ENCODE measurements at places on chromosomes 7 and 10.

- DNase-seq = no peak
These were observed 814.6 kb downstream of the LRMDA start for GRCh38 chr10:76245951-76246495.

GRCh38 chr10:69896606-69897231 is 95.0 kb downstream of the COL13A1 start:
- DNase-seq = no peak

GRCh38 chr7:94298943-94299342 is 95.8 kb upstream of the COL1A2 start:
- DNase-seq = no peak

DNA sequence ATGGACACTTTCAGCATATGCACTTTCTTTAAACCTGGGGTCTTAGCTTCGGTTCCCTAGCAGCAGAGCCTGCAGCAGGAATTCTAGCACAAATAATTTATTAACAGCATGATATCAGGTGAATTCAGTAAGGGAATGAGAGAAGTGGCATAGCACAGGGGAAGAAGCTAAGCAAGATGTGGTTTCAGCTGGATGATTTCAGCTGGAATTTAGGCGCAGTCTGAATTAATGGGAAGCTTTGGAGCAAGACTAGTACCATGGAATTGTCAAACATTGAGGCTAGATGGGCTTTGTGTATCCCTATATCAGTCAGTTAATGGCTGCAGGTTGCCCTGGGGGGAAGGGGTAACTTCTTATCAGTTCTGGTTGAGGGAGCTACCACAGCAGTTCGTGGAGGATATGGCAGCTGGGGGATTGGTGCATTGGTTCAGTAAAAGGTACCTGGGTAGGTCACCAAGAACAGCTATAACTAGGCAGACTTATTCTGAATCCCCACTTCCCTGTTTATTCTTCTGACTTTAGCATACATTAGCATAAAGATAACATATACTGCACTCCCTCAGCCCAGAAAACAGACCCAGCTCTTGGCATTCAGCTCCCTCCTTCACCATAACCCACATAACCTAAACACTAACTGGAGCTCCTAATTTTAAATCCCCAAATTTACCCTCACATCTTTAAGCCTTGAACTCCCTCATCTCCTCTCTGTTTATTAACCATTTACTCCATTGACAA is 46.8 kb upstream of the NAMPT start:
- DNase-seq = no peak

GRCh38 chr7:86313842-86314241 is 329.9 kb upstream of the GRM3 start:
- DNase-seq = no peak

GRCh38 chr10:130191380-130191779 is 55.2 kb downstream of the GLRX3 start:
- DNase-seq = no peak

DNA sequence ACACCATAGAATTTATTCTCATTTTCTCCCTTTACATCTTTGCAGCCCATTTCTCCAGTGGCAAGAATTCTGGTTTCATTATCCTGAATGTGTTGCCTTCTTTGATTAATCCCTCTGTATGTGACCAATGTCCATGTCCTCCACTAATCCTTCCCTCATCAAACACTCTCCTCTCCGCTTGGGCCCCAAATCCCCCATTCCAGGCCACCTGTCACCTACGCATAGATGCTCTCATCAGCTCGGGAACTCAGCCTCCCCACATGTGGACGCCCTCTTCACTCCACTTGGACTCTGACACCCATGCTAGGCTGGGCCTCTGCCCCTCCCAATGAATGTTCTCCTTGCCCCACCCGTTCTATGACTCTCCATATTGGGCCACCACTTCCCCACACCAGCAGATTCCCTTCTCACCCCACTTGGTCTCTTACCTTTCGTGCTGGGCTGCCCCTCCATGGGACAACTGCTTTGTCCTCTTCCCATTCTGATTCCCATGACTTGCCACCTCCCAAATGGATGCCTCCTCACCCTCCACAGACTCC is 18.7 kb upstream of the RBM20 start:
- no peak for DNase-seq

- DNase-seq = no peak
These were observed 13.0 kb upstream of the BAMBI start for GRCh38 chr10:28664369-28664740.

All from HS-27A (cell line).